ENCODE measurements at places on chromosomes 5 and 9. TPM values are rescaled to one million over a fixed set of nuclear protein-coding genes. Genes with fewer than 3 reads are reported as not detected.

Gene TRPM6
- 0.10 TPM for total RNA-seq

Gene DPH7
- 26.6 TPM for total RNA-seq

Gene IL5
- 5.0 TPM for total RNA-seq

Gene CTSL
- total RNA-seq, result 33.7 TPM

Gene GABRA1
- total RNA-seq, result not detected

Gene TNFSF8
- total RNA-seq, result 38.7 TPM

Gene RASGEF1C
- not detected for total RNA-seq

Gene ABO
- not detected for total RNA-seq

Gene DMGDH
- total RNA-seq, result 1.7 TPM

Gene BARHL1
- total RNA-seq, result not detected

Gene ADAMTS6
- 0.44 TPM for total RNA-seq

GRCh38 chr9:107867738-107868137 is 378.2 kb upstream of the KLF4 start:
- DNase-seq, result no peak
- H3K27ac ChIP-seq, result no peak overlapping the region
- no peaks in the 10 kb centered on the region for H3K27me3 ChIP-seq
- H3K4me1 ChIP-seq, result no peaks in the 10 kb centered on the region
- no peak overlapping the region for H3K4me3 ChIP-seq

- peaks cover 68% of the 10 kb centered on the region for H3K36me3 ChIP-seq
- H3K27me3 ChIP-seq, result no peaks in the 10 kb centered on the region
- peaks cover 57% of the 10 kb centered on the region for H3K4me1 ChIP-seq
- DNase-seq, result no peak
- H3K27ac ChIP-seq, result peak overlapping the region; percentile 94
Observed at GRCh38 chr9:36207016-36207415, 16.3 kb downstream of the CLTA start.

DNA sequence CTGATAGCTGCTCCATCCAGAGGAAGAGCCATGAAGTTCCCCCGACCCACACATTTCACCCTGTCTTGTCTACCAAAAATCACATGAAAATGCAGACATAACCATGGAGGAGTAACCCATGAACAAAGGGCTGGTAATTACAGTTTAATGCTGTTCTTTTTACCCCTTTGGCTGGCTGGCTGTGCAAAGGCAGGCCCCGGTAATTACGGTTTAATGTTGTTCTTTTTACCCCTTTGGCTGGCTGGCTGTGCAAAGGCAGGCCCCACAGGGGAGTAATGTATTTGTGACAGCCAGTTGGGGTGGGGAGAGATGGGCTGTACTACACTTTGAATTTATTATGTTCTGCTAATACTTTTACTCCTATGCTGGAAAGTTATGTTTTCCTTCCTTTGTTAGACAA is 41.7 kb downstream of the PIK3R1 start:
- no peaks in the 10 kb centered on the region for H3K36me3 ChIP-seq
- peaks cover 87% of the 10 kb centered on the region for H3K4me1 ChIP-seq
- H3K27me3 ChIP-seq, result no peaks in the 10 kb centered on the region

DNA sequence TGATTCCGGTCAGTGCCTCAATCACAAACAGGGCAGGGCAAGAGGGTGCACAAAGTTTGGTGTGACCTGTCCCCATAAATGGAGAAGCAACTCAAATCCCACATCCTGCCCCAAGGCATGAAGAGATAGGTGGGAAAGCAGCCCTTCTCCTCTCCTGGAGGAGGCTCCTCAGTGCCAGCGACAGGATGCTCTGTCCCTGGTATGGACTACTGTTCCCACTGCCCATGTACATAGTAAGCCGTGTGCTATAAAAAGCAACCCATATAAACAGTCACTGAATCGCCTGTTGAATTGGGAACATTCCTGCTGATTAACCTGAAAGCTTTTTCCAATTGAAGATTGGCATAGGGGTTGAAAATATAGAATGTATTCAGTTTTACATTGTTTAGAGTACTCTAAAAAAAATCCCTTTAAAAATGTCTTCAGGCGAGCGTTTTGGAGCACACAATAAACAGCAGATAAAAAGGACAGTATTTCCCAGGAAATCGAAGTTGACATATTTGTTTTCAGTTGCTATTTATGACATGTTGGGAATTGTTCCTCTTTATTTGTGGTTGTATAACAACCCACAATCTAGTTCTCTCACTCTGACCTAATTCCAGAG is 513.9 kb downstream of the DIRAS2 start:
- H3K36me3 ChIP-seq, result peaks cover 2% of the 10 kb centered on the region
- DNase-seq, result no peak
- H3K4me1 ChIP-seq, result no peaks in the 10 kb centered on the region
- peaks cover 16% of the 10 kb centered on the region for H3K27me3 ChIP-seq
- no peak overlapping the region for H3K4me3 ChIP-seq
- no peak overlapping the region for H3K27ac ChIP-seq

- H3K27ac ChIP-seq, result no peak overlapping the region
- H3K27me3 ChIP-seq, result no peaks in the 10 kb centered on the region
- no peak overlapping the region for H3K4me3 ChIP-seq
- no peak for DNase-seq
- H3K4me1 ChIP-seq, result no peaks in the 10 kb centered on the region
Observed at GRCh38 chr5:111781200-111781599, 24.2 kb upstream of the NREP start.

- H3K4me1 ChIP-seq, result peaks cover 7% of the 10 kb centered on the region
- no peaks in the 10 kb centered on the region for H3K27me3 ChIP-seq
- no peak overlapping the region for H3K4me3 ChIP-seq
- no peak overlapping the region for H3K27ac ChIP-seq
- no peak for DNase-seq
Observed at GRCh38 chr9:123138163-123138562, 104.7 kb downstream of the GPR21 start.

- peaks cover 33% of the 10 kb centered on the region for H3K36me3 ChIP-seq
- no peaks in the 10 kb centered on the region for H3K27me3 ChIP-seq
- peak overlapping the region; percentile 44 for H3K27ac ChIP-seq
- peak; percentile 73 for DNase-seq
Observed at GRCh38 chr9:108885643-108886348, 23.7 kb downstream of the ACTL7A start.

GRCh38 chr9:135726138-135726853 is 24.3 kb downstream of the KCNT1 start:
- DNase-seq, result no peak
- no peak overlapping the region for H3K27ac ChIP-seq
- peaks cover 4% of the 10 kb centered on the region for H3K27me3 ChIP-seq
- H3K4me1 ChIP-seq, result no peaks in the 10 kb centered on the region
- no peak overlapping the region for H3K4me3 ChIP-seq

DNA sequence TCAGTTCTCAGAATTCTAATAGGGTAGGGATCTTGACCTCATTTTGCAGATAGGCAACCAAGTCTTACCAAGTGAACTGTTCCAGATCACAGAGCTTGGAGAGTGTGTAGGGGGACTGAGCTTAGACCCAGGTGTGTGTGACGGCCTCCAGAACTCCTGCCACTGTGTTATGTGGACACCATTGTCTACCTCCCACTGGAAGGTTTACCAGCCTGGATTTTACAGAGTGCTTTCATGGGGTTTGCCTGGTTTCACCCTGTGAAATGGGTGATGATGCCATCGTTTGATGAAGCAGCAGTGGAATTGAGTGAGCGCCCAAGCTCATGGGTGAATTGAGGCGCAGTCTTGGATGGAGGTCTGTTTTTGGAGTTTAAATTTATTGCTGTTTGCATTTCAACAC is 23.6 kb downstream of the TJP2 start:
- H3K27ac ChIP-seq, result no peak overlapping the region
- no peak for DNase-seq
- H3K36me3 ChIP-seq, result no peaks in the 10 kb centered on the region
- H3K4me1 ChIP-seq, result peaks cover 11% of the 10 kb centered on the region
- H3K27me3 ChIP-seq, result no peaks in the 10 kb centered on the region
- no peak overlapping the region for H3K4me3 ChIP-seq

GRCh38 chr5:149827546-149827945 is 97.4 kb downstream of the PPARGC1B start:
- no peak overlapping the region for H3K27ac ChIP-seq
- no peak overlapping the region for H3K4me3 ChIP-seq
- H3K4me1 ChIP-seq, result peaks cover 5% of the 10 kb centered on the region
- H3K27me3 ChIP-seq, result no peaks in the 10 kb centered on the region
- peaks cover 2% of the 10 kb centered on the region for H3K36me3 ChIP-seq

GRCh38 chr5:138898742-138899141 is 23.6 kb upstream of the LRRTM2 start:
- no peak overlapping the region for H3K27ac ChIP-seq
- H3K36me3 ChIP-seq, result peaks cover 11% of the 10 kb centered on the region
- no peak for DNase-seq
- H3K27me3 ChIP-seq, result peaks cover 2% of the 10 kb centered on the region
- H3K4me1 ChIP-seq, result peaks cover 10% of the 10 kb centered on the region

GRCh38 chr5:152542741-152543140 is 137.7 kb upstream of the NMUR2 start:
- no peak overlapping the region for H3K27ac ChIP-seq
- no peak overlapping the region for H3K4me3 ChIP-seq
- DNase-seq, result no peak
- H3K27me3 ChIP-seq, result peaks cover 20% of the 10 kb centered on the region
- H3K36me3 ChIP-seq, result no peaks in the 10 kb centered on the region

- peaks cover 12% of the 10 kb centered on the region for H3K36me3 ChIP-seq
- peak overlapping the region; percentile 86 for H3K27ac ChIP-seq
- DNase-seq, result peak; percentile 41
- no peaks in the 10 kb centered on the region for H3K27me3 ChIP-seq
- peak overlapping the region; percentile 59 for H3K4me3 ChIP-seq
Observed at GRCh38 chr5:96963267-96963666, 27.4 kb downstream of the LNPEP start.

DNA sequence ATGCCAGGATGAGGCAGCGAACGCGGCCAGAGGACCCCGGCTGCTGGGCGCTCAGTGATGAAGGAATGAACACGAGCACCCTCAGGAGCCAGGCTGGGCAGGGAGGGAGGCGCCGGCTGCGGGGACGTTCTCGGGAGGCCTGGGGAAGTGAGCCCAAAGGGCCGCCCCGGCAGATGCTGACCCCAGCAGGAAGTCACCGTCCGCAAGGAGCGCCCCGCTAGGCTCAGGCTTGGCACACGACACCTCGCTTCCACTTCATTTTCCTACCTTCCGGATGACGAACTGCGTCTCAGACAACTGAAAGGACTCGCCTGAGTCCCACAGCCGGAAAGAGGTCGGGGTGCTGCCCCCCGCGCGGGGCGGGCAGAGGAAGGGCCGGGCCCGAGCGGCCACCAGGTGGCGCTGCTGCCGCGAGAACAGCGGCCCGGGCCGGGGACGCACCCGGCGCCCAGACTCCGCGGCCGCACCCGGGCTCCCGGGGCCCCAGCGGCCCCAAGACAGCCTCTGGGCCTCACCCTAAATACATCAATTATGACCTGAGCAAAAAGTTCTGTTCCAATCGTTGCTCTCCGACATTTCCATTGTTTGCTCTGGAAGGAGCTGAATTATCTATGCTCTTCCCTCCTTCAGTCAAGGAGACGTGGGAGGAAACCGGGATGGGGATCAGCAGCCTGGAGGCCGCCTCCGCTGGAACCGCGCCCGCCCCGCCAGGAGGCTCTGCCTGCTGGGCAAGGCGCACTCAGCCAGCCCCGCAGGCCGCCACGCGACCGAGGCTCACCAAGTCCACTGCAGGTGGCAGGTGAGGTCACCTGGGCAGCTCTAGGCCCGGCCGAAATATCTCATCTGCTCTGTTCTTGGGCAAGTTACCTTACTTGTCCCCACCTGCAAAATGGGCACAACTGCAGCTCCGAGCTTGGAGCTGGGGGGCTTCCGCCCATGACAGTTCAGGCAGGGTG is 107.0 kb downstream of the ZNF354C start:
- H3K4me3 ChIP-seq, result peak overlapping the region; percentile 32
- peaks cover 8% of the 10 kb centered on the region for H3K27me3 ChIP-seq
- peaks cover 3% of the 10 kb centered on the region for H3K4me1 ChIP-seq
- no peak overlapping the region for H3K27ac ChIP-seq

DNA sequence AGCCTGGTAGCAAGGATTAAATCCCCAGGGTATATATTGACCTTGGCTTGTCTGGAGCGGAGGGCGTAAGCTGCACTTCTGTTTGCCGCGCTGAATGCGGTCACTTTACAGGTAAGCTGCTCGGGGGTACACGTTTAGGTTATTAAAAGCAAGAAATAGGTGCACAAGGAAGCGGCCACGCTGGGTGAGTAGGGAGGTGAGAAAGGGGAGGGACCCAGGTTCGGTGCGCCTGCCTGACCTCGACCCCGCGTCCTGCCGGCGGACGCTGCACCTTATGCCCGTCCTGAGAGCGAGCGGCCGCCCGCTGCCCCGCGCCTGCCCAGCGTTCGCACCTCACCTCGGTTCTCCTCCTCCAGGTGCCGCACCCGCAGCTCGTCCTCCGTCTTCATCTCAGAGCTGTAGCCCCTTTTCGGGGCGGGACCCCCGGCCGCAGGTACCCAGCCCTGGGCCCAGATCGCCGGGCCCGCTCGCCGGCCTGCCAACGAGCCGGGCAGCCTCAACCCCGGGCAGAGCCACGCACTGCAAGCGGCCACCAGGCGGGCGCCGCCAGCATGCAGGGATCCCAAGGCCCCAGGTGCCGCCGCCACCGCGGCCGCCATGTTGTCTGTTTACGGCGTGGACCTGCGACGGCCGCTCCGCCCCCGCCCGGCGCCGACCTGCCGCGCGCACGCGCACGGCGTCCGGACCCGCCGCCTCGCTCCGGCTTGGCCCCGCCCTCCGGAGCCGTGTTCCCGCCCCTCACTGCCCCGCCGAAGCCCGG is at the start of gene AUH:
AUH (minus strand) TSS at position 628 of the 760 bp plus-strand sequence; CDS start at position 599, 29 bp downstream.
- peak within 1 kb of the TSS; percentile 95 for H3K27ac ChIP-seq
- peak within 1 kb of the TSS; percentile 96 for H3K4me3 ChIP-seq
- DNase-seq, result peak; percentile 91
- H3K4me1 ChIP-seq, result peaks cover 50% of the 10 kb centered on the region

GRCh38 chr9:18976709-18977531 is 56.1 kb downstream of the SAXO1 start:
- H3K27ac ChIP-seq, result no peak overlapping the region
- H3K27me3 ChIP-seq, result peaks cover 5% of the 10 kb centered on the region
- no peak for DNase-seq

DNA sequence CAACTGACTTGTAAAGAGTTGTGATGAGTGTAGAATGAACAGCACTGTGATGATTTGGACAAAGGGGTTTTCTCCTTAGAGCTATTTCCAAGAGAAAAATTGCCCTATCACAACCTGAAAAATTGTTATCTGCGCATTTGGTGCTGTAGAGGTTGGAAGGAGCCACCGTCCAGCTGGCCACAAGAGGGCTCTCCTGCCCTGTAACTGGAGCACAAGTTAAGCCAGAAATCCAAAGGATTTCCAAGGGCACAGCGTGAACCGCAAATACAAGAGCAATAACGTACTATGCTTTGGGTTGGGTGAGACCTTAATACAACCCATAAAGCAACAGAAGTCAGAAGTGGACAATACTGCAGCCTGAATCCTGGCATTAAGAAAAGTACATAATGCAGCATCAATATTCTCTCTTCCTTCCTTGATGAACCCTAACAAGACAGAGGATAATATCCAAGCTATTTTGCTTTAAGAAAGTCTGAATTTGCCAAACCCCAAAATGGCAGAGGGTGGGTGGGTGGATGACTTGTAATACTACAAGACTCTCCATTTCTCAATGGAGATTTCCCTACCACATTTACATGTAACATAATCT is 56.8 kb upstream of the SMIM32 start:
- DNase-seq, result peak; percentile 25
- no peaks in the 10 kb centered on the region for H3K36me3 ChIP-seq
- no peak overlapping the region for H3K4me3 ChIP-seq
- H3K4me1 ChIP-seq, result no peaks in the 10 kb centered on the region
- peaks cover 8% of the 10 kb centered on the region for H3K27me3 ChIP-seq

Measured in activated CD4-positive, alpha-beta memory T cell treated with anti-CD3 and anti-CD28 coated beads for 36 hours (primary cell).